ENCODE measurements at places on chromosomes 3 and 15.

- no peak for DNase-seq
These were observed 17.1 kb downstream of the ADCY5 start for GRCh38 chr3:123431658-123432324.

DNA sequence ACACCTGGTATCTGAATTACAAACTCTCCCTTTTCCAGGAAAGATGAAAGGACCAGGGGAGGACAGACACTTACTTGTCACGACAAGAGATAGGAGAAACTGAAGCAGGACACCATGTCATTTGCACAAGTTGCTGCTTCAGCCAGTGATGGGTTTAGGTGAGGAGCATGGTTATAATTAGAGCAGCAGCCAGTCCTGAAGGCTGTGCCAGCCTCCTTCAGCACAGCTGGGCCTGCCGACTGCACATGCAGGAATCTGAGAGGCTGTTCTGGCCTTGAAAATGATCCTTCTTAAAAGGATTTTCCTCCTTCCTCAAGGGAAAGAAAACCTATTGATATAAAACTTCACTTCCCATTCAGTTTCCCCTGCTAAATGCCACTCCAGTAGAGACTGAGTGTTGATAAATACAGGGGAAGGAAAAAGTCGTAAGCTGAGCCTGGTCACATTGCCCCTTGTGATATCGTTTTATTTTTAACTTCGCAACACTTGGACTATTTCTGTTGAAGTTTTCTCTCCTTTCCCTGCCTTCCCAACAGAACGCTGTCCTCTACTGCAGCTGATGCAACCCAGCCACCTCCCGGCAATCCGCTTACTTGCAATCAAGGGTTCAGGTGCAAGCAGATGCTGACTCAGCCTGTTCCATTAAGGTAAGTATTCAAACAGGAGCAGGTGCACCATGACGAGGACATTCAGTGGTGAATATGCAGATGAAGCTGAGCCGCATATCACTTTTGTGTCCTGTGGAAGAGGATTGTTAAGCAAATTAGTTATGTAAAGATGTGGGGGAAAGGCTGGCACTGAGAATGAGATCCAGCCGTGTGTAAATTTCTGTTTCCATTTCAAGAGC, at the start of gene FBXO40:
Gene FBXO40, plus strand, starts transcription at position 524 of the 847 bp plus-strand sequence. CDS start 27,197 bp downstream, outside the sequence.
- no peak for DNase-seq

DNA sequence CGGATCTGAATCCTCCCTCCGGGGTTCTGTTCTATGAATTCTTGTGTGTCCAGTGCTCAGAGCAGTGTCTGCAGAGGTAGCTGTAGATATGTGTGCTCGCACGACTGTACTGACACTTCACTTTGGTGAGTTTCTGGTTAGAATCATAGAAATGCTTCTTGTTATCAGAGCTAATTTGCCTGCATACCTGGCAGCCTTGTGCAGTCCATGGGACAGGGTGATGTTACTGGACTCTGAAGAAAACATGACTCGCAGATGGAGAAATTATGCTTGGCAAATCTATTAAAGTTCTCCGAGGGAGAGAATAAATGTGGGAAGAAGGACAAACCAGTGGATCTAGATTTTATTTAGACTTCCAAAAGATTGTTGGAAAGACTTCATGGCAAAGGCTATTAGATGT, 12.2 kb downstream of the CGNL1 start:
- DNase-seq = no peak

- no peak for DNase-seq
These were observed 20.8 kb downstream of the DPH3 start for GRCh38 chr3:16243706-16244490.

DNA sequence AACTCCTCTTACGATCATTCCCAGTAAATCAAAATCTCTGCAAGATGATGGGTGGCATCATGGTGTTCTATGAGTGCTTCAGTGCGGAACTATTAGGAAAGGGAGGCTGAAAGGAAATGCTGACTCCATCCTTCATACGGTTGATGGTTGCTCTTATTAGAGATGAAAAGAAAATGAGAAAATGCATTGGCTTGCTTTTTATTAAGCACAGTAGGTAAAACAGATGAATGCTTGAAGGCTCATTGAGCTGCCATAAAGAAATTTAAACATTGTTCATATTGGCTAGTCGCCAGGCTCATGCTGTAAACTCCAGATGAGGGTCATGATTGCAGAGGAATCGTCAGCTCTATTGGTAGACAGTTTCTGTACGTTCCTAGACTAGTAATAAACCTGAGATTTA, 115.8 kb downstream of the EPHA3 start:
- DNase-seq = no peak

GRCh38 chr3:9251055-9251786, 1.8 kb upstream of the SRGAP3 start:
- no peak for DNase-seq

Data from effector CD8-positive, alpha-beta T cell (primary cell).